ENCODE measurements at places on chromosomes 13 and 19. TPM values are rescaled to one million over a fixed set of nuclear protein-coding genes. Genes with fewer than 3 reads are reported as not detected.

Gene ANKRD27
- 19.8 TPM for polyA plus RNA-seq

Gene NLRP7
- not detected for polyA plus RNA-seq

Gene ANGPTL4
- polyA plus RNA-seq = not detected

Gene SIGLEC8
- polyA plus RNA-seq = not detected

Gene PRSS57
- not detected for polyA plus RNA-seq

Gene MYH14
- polyA plus RNA-seq = not detected

Gene FXYD3
- polyA plus RNA-seq = not detected

Gene KRTDAP
- not detected for polyA plus RNA-seq

Gene CFAP97D2
- polyA plus RNA-seq = not detected

Gene CERS1
- 21.7 TPM for polyA plus RNA-seq

Gene MISP3
- 3.7 TPM for polyA plus RNA-seq

Gene RDH8
- polyA plus RNA-seq = not detected

Gene GSX1
- polyA plus RNA-seq = not detected

Gene LRRC4B
- 98.9 TPM for polyA plus RNA-seq

Gene MBD3L2
- polyA plus RNA-seq = not detected

Gene KASH5
- not detected for polyA plus RNA-seq

Gene ACP7
- polyA plus RNA-seq = not detected

Gene MAB21L1
- 0.28 TPM for polyA plus RNA-seq

Gene FGF22
- polyA plus RNA-seq = not detected

Gene C19orf38
- not detected for polyA plus RNA-seq

Gene ZNF625
- polyA plus RNA-seq = 11.6 TPM

Gene VSIG10L
- 1.5 TPM for polyA plus RNA-seq

Gene CDK8
- 51.0 TPM for polyA plus RNA-seq

Gene U2AF1L4
- polyA plus RNA-seq = 54.7 TPM

Gene FUT1
- polyA plus RNA-seq = 0.26 TPM

Gene PDX1
- not detected for polyA plus RNA-seq

Gene COX7A1
- polyA plus RNA-seq = not detected

Gene KCTD12
- polyA plus RNA-seq = 2.7 TPM

Gene MYO9B
- polyA plus RNA-seq = 28.5 TPM

Gene CLEC17A
- not detected for polyA plus RNA-seq

Gene ZNF814
- 12.4 TPM for polyA plus RNA-seq

Gene ZNF628
- polyA plus RNA-seq = 0.68 TPM

Gene SERP2
- polyA plus RNA-seq = 15.4 TPM

Gene CAPN12
- not detected for polyA plus RNA-seq

Gene SRRM5
- not detected for polyA plus RNA-seq

Gene RXFP2
- not detected for polyA plus RNA-seq

Gene CEACAM5
- not detected for polyA plus RNA-seq

Gene PBX4
- 8.1 TPM for polyA plus RNA-seq

Gene SERTAD1
- polyA plus RNA-seq = 3.3 TPM

Gene TNFSF9
- polyA plus RNA-seq = 1.3 TPM

Gene ANKLE1
- polyA plus RNA-seq = 9.3 TPM

Gene SHANK1
- 7.9 TPM for polyA plus RNA-seq

Gene MAP1S
- 5.8 TPM for polyA plus RNA-seq

Gene ADGRL1
- 22.2 TPM for polyA plus RNA-seq

Gene ZNF816
- 1.5 TPM for polyA plus RNA-seq

Gene TMEM145
- 30.9 TPM for polyA plus RNA-seq

Gene XPO4
- polyA plus RNA-seq = 13.0 TPM

Gene RNF225
- not detected for polyA plus RNA-seq

Gene PNMA8A
- polyA plus RNA-seq = 234 TPM

Measured in neural cell (in vitro differentiated cells).